Chondrocyte (in vitro differentiated cells): ENCODE measurements at places on chromosomes 4 and X. TPM values are rescaled to one million over a fixed set of nuclear protein-coding genes. Genes with fewer than 3 reads are reported as not detected.

TCEAL6 gene
- total RNA-seq: not detected in 3 replicates

PDCL2 gene
- not detected in 3 replicates for total RNA-seq

FAM47A gene
- not detected in 3 replicates for total RNA-seq

- no peak for DNase-seq
Observed at GRCh38 chr4:168319486-168320019, 1.0 kb upstream of the DDX60 start.

DNA sequence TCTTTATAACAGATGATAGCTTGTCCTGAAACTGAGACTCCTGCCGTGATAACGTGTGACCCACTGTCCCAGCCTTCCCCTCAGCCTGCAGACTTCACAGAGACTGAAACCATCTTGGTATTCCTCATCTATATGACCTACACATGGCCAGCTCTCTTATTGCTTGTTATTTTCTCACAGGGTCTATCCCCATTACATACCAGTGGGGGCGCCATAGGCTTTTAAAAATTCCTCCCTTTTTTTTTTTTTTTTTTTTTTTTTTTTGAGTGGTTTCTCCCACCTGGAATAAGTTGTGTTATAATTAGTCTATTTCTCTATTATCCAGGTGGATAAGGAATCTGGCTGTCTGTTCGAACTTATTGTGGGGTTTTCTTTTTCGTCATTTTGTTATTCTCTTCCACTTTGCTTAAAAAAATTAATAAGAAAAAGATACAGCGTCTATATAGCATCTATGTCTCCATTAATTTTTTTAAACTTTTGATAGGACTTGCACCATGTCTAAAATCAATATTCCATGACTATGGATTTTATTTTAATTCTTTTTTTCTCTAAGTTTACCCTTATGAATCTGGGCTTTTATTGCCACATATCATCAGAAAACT, 47.2 kb downstream of the GYG2 start:
- no peak for DNase-seq

DNA sequence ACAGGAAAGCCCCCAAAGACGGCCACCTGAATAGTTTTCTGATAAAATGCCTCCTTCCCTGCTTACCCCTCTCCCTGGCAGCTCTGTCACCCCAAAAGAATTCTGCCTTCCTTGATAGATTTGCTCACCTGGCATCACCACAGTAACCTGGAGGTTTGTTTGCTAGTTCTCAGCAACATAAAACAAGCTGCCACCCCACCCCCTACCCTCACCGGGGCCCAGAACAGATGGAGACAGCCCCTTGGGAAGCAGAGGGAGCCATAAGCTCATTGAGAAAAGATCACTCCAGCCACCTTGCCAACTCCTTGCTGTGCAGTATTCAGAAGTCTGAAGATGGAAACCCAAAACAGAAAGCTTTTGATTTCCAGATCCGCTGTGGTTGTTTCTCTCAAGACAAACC, 108.6 kb downstream of the DHX15 start:
- DNase-seq: no peak
